Lower lobe of right lung (tissue), 2 donors: ENCODE measurements at places on chromosomes 6 and 20. TPM values are rescaled to one million over a fixed set of nuclear protein-coding genes. Genes with fewer than 3 reads are reported as not detected.

Gene SNPH
- total RNA-seq, result 3.8 TPM

Gene SNX3
- total RNA-seq, result 230 TPM

Gene TRIM15
- total RNA-seq, result not detected

Gene FOXA2
- 23.5 TPM for total RNA-seq

Gene LST1
- total RNA-seq, result 127 TPM

Gene STMND1
- total RNA-seq, result 4.9 TPM

Gene SIRPD
- 1.5 TPM for total RNA-seq

Gene BPIFB1
- 263 TPM for total RNA-seq

- no peaks in the 10 kb centered on the region for H3K4me1 ChIP-seq
- no peaks in the 10 kb centered on the region for H3K27me3 ChIP-seq
- H3K36me3 ChIP-seq, result no peaks in the 10 kb centered on the region
- no peak overlapping the region for H3K27ac ChIP-seq
- DNase-seq, result no peak
Observed at GRCh38 chr6:113833537-113833936, 23.6 kb upstream of the MARCKS start.

DNA sequence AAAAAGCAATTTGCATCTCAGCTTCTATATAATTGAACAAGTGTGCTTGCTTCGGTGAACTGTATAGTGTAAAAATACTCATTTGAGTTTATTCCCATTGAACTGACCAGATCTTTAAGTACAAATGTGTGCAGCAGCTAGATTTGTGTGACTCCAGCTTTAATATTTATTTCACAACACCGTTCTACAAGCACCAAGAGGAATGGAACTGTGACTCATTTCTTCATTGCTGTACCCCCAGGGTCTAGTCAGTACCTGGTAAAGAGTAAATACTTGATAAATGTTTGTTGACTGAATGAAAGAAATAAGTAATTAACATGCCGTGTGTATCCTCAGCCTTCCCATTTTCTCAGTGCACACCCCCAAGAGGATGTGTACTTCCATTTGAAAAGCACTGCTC lies 464.8 kb downstream of the CBLN4 start:
- no peak for DNase-seq
- H3K36me3 ChIP-seq, result no peaks in the 10 kb centered on the region
- H3K4me3 ChIP-seq, result no peak overlapping the region
- no peaks in the 10 kb centered on the region for H3K4me1 ChIP-seq
- no peak overlapping the region for H3K27ac ChIP-seq
- H3K27me3 ChIP-seq, result no peaks in the 10 kb centered on the region

DNA sequence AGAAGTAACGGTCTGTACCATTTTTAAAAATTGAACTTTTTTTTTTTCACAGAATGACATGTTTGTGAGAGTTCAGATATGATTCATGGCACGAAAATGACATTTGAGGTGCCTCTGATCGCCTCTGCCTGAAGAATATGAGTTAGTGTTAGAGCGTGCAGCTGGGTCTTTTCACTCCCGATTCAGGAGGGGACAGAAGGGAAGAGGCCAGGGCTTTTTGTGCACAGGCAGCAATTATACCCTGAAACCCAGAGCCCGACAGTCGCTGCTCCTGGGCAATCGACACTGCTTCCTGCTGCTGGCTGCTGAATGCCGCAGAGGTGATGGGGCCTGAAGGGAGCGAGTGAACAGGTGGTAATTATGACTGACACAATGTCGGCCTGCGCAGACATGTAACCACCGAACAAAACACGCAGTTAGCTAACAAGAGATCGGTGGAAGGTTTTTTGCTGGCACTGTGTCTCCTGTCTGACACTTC lies 652.0 kb upstream of the NOX3 start:
- no peaks in the 10 kb centered on the region for H3K27me3 ChIP-seq
- H3K4me3 ChIP-seq, result no peak overlapping the region
- no peaks in the 10 kb centered on the region for H3K4me1 ChIP-seq
- no peaks in the 10 kb centered on the region for H3K36me3 ChIP-seq

DNA sequence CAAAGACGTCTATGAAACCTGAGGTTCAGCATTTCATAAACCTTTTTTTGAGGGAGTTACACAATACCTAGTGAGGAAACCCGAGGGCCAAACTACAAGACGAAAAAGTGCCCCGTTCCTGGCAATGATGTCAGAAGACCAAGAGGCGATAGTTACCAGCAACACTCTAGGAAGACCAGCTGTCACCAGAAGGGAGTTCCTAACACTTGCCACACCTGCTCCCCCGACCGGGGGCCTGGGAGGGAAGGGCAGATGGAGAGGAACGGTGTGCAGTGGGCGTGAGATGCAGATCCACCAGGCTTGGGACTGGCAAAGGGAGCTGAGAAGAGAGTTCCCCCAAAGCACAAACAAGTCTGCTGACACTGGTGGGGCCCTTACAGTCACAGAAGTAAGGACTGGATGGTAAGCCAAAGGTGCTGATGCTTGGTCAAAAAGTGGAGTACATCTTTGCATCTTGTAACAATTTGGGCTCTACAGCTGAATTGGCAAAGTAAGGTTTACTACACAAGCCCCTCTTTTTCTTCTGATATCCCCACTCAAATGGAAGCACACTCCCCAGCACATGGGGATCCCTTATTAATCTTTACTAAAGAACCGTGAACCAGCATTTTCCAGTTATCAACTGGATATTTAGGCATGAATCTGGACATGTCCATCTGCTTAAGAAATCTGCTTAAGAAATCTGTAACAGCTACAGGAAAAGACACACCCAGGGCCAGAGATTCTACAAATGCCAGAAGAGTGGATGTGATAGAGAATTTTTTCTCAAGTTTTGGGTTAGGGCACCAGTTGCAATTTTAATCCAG lies 38.5 kb downstream of the PANK2 start:
- peaks cover 30% of the 10 kb centered on the region for H3K36me3 ChIP-seq
- peak overlapping the region; percentile 42 for H3K27ac ChIP-seq
- H3K4me1 ChIP-seq, result peaks cover 80% of the 10 kb centered on the region
- no peaks in the 10 kb centered on the region for H3K27me3 ChIP-seq
- DNase-seq, result peak; percentile 60
- no peak overlapping the region for H3K4me3 ChIP-seq

- no peak overlapping the region for H3K4me3 ChIP-seq
- DNase-seq, result no peak
- no peaks in the 10 kb centered on the region for H3K4me1 ChIP-seq
Observed at GRCh38 chr6:3565291-3565690, 108.4 kb upstream of the SLC22A23 start.

DNA sequence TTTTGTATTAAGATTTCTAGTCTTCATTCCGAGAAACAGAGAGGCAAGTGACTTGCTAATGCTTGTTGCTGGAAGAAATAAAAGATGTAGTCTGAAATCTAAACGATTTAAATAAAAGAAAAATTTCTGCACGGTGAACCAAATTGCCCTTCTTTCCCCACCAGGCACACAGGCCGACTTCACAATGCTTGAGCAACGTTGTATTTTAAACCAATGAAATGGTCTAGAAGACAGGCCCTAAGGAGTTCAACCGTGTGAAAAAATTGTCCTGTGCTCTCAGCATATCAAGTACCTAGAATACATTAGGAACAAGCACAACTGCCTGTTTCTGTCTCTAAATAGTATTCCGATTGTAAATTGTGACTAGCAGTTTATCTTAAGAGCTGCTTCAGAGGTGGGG lies 308.8 kb upstream of the SOX4 start:
- no peak for DNase-seq
- H3K4me3 ChIP-seq, result no peak overlapping the region
- H3K27me3 ChIP-seq, result no peaks in the 10 kb centered on the region

- H3K4me1 ChIP-seq, result no peaks in the 10 kb centered on the region
- no peak for DNase-seq
- no peak overlapping the region for H3K27ac ChIP-seq
- no peaks in the 10 kb centered on the region for H3K36me3 ChIP-seq
- H3K4me3 ChIP-seq, result no peak overlapping the region
Observed at GRCh38 chr20:57980506-57980905, 247.9 kb downstream of the ANKRD60 start.

GRCh38 chr6:135210632-135211305 lies 29.7 kb downstream of the MYB start:
- H3K36me3 ChIP-seq, result no peaks in the 10 kb centered on the region
- no peak overlapping the region for H3K27ac ChIP-seq
- H3K4me3 ChIP-seq, result no peak overlapping the region
- H3K27me3 ChIP-seq, result no peaks in the 10 kb centered on the region
- H3K4me1 ChIP-seq, result no peaks in the 10 kb centered on the region

GRCh38 chr20:37822141-37822601 lies 80.8 kb upstream of the VSTM2L start:
- no peak for DNase-seq
- no peak overlapping the region for H3K27ac ChIP-seq
- H3K36me3 ChIP-seq, result no peaks in the 10 kb centered on the region
- no peaks in the 10 kb centered on the region for H3K4me1 ChIP-seq
- H3K27me3 ChIP-seq, result no peaks in the 10 kb centered on the region

- H3K4me3 ChIP-seq, result no peak overlapping the region
- no peaks in the 10 kb centered on the region for H3K27me3 ChIP-seq
Observed at GRCh38 chr6:25404693-25405169, 125.6 kb downstream of the CARMIL1 start.

- no peak overlapping the region for H3K4me3 ChIP-seq
- DNase-seq, result no peak
Observed at GRCh38 chr6:99933129-99933528, 60.9 kb downstream of the MCHR2 start.

DNA sequence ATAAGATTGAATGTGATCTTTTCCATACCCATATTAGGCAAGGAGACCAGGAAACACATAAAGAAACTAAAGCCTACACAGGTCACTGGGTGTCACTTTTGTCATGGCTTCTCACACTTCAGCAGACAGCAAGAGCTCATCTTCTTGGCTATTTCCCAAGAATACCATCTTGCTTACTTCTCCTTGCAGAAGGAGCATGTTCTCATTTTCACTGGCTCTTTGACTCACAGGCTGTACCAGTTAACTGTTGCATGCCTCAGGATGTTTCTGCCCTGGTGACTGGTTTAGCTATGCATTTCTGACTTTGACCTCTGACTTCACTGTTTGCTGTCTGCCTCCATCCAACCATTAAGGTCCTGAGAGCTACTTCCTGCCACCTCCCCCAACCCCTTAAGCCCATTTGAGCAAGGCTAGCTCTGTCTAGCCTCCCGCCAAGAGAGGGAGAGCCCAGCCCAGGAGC lies 40.3 kb upstream of the OGFRL1 start:
- H3K4me3 ChIP-seq, result no peak overlapping the region
- no peaks in the 10 kb centered on the region for H3K36me3 ChIP-seq
- DNase-seq, result no peak

GRCh38 chr6:11386323-11386722 lies 151.2 kb upstream of the TMEM170B start:
- no peaks in the 10 kb centered on the region for H3K36me3 ChIP-seq
- no peak for DNase-seq
- no peak overlapping the region for H3K4me3 ChIP-seq
- H3K27me3 ChIP-seq, result no peaks in the 10 kb centered on the region
- peaks cover 64% of the 10 kb centered on the region for H3K4me1 ChIP-seq
